ENCODE measurements at places on chromosomes 1 and 21. TPM values are rescaled to one million over a fixed set of nuclear protein-coding genes. Genes with fewer than 3 reads are reported as not detected.

- H3K27ac ChIP-seq = no peak overlapping the region
- H3K36me3 ChIP-seq = no peaks in the 10 kb centered on the region
- DNase-seq = no peak
- no peaks in the 10 kb centered on the region for H3K27me3 ChIP-seq
These were observed 115.5 kb upstream of the NCAM2 start for GRCh38 chr21:20882462-20883407.

- H3K27me3 ChIP-seq = no peaks in the 10 kb centered on the region
- no peak overlapping the region for H3K4me3 ChIP-seq
- no peaks in the 10 kb centered on the region for H3K36me3 ChIP-seq
- no peak overlapping the region for H3K27ac ChIP-seq
These were observed 23.0 kb downstream of the ARHGEF16 start for GRCh38 chr1:3477241-3477995.

DNA sequence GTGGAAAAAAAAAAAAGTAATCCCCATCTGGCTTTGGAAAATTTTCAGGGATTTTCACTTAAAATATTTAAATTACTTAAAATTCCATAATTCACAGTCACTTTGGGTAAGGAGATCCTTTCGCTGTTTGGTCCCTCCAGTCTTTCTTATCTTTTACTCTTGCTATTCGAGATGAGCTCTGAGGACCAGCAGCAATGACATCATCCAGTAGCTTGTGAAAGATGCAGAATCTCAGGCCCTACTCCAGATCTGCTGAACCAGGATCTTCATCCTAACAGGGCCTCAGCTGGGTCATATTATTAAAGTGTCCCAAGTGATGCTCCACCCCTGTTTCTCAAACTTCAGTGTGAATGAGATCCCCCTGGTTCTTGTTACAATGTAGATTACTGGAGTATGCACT, 46.9 kb upstream of the PLXNA2 start:
- H3K4me3 ChIP-seq = no peak overlapping the region
- no peak for DNase-seq
- H3K4me1 ChIP-seq = no peaks in the 10 kb centered on the region
- H3K36me3 ChIP-seq = no peaks in the 10 kb centered on the region

- DNase-seq = no peak
- peak overlapping the region; percentile 95 for H3K4me3 ChIP-seq
- peaks cover 2% of the 10 kb centered on the region for H3K27me3 ChIP-seq
- H3K4me1 ChIP-seq = peaks cover 58% of the 10 kb centered on the region
These were observed 2.2 kb downstream of the ELOA start for GRCh38 chr1:23745515-23745914.

GRCh38 chr1:44464361-44464760, 59.3 kb downstream of the RNF220 start:
- H3K27ac ChIP-seq = no peak overlapping the region
- DNase-seq = no peak
- peaks cover 16% of the 10 kb centered on the region for H3K27me3 ChIP-seq
- no peaks in the 10 kb centered on the region for H3K36me3 ChIP-seq
- H3K4me1 ChIP-seq = no peaks in the 10 kb centered on the region

DNA sequence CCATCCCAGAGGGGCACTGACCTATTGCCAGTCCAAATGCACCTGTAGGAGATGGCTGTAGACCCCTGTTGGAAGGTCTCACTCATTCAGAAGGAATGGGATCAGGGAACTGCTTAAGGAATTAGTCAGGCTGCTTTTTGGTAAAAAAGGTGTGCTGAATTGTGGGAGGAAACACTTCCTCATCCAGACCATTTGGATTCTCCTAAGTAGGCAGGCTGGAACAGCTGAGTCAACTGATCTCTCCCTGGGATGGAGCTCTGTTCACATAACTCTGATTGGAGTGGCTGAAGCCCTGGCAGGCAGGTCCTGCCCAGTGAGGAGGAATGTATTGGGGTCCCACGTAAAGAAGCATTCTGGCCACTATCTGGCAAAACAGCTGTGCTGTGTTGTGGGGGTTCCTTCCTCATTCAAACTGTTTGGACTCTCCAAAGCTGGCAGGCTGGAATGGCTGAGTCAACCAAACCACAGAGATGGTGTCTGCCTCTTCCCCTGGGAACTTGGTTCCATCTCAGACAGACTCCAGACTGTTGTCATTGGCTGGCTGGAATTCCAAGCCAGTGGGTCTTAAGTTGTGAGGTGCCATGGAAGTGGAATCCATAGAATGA, 70.7 kb upstream of the PDC start:
- no peak overlapping the region for H3K27ac ChIP-seq
- no peaks in the 10 kb centered on the region for H3K27me3 ChIP-seq
- DNase-seq = no peak

GRCh38 chr1:24636661-24637357, 6.3 kb upstream of the SRRM1 start:
- no peaks in the 10 kb centered on the region for H3K36me3 ChIP-seq
- no peak for DNase-seq
- peaks cover 6% of the 10 kb centered on the region for H3K27me3 ChIP-seq
- H3K27ac ChIP-seq = no peak overlapping the region

- no peaks in the 10 kb centered on the region for H3K27me3 ChIP-seq
- H3K36me3 ChIP-seq = peaks cover 49% of the 10 kb centered on the region
- peaks cover 9% of the 10 kb centered on the region for H3K4me1 ChIP-seq
- no peak overlapping the region for H3K27ac ChIP-seq
These were observed 36.0 kb downstream of the F5 start for GRCh38 chr1:169550294-169550693.

DNA sequence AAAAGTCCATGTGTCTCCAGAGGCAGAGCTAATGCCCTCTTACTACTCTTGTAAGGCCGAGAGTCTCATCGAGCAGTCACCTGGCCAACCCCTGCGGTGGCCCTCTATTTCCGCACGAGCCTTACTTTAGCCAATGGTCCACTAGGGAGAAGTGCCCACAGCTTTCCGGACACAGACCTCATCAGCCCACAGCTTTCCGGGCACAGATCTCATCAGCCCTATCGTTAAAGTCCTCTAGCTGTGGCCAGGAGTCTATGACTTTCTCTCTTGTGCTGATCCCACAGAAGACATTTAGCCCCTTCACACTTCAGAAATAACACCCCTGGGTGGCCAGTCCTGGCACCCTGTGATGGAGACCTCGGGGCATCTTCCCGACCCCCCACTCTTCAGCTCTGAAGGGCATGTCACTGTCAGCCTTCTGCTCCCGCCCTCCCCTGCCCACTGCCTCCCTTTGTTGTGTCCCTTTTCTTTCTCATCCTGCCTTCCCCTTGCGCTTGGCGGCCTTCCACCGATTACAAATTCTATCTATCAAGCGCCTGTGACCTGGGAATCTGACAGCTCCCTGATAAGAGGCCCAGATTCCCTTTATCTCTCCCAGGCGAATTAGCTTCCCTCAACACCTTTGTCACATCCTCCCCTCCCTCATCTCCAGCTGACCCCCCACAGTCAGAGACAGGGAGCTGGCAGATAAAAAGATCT, 161.0 kb downstream of the PLXNA2 start:
- no peak overlapping the region for H3K4me3 ChIP-seq
- no peaks in the 10 kb centered on the region for H3K36me3 ChIP-seq
- H3K27me3 ChIP-seq = peaks cover 2% of the 10 kb centered on the region
- peaks cover 19% of the 10 kb centered on the region for H3K4me1 ChIP-seq
- H3K27ac ChIP-seq = no peak overlapping the region

DNA sequence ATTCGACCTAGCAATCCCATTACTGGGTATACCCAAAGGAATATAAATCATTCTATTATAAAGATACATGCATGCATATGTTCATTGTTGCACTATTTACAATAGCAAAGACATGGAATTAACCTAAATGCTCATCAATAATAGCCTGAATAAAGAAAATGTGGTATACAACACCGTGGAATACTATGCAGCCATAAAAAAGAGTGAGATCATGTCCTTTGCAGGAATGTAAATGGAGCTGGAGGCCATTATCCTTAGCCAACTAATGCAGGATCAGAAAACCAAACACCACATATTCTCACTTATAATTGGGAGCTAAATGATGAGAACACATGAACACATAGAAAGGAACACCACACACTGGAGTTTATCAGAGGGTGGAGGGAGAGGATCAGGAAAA, 69.5 kb upstream of the TNR start:
- H3K4me3 ChIP-seq = no peak overlapping the region
- no peak for DNase-seq
- H3K36me3 ChIP-seq = no peaks in the 10 kb centered on the region
- no peaks in the 10 kb centered on the region for H3K4me1 ChIP-seq
- H3K27me3 ChIP-seq = peaks cover 4% of the 10 kb centered on the region

GRCh38 chr1:10663678-10664035, 132.8 kb downstream of the CASZ1 start:
- no peaks in the 10 kb centered on the region for H3K4me1 ChIP-seq
- no peak for DNase-seq
- no peaks in the 10 kb centered on the region for H3K27me3 ChIP-seq
- H3K36me3 ChIP-seq = no peaks in the 10 kb centered on the region
- H3K4me3 ChIP-seq = no peak overlapping the region

GRCh38 chr1:55234016-55234415, 18.9 kb upstream of the USP24 start:
- peaks cover 17% of the 10 kb centered on the region for H3K27me3 ChIP-seq
- no peak overlapping the region for H3K27ac ChIP-seq
- DNase-seq = no peak

DNA sequence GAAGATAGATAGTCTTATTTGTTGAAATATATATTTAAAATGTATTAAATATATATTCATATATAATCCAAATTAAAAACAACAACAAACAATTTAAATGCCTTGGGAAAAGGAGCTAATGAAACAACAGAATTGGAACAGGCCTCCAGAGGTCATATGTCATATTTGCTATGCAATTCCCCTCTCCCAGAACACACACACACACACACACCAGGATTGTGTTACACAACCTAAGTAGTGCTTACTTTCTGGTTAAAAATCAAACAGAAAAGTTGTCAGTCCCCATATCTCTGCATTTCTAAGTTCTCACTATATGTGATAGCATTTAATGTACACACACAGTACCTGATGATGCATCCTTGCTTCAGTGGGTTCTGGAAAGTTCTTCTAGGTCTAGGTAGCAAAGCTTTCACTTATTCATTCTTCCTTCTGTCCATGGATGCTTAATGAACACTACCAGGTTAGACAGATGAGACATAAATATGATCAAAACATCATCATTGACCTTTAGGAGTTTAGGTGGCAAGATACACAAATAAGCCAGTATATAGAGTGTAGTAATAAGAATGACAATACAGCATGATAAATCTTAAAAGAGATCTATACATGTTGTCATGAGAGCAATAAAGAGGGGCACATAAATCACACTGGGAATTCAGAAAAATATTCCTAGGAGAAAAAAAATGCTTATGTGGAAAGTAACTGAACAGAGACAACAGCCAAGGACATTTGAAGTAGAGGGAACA, 662.8 kb downstream of the PTPRC start:
- H3K27ac ChIP-seq = no peak overlapping the region
- H3K4me1 ChIP-seq = no peaks in the 10 kb centered on the region
- peaks cover 17% of the 10 kb centered on the region for H3K27me3 ChIP-seq
- H3K4me3 ChIP-seq = no peak overlapping the region
- DNase-seq = no peak

DNA sequence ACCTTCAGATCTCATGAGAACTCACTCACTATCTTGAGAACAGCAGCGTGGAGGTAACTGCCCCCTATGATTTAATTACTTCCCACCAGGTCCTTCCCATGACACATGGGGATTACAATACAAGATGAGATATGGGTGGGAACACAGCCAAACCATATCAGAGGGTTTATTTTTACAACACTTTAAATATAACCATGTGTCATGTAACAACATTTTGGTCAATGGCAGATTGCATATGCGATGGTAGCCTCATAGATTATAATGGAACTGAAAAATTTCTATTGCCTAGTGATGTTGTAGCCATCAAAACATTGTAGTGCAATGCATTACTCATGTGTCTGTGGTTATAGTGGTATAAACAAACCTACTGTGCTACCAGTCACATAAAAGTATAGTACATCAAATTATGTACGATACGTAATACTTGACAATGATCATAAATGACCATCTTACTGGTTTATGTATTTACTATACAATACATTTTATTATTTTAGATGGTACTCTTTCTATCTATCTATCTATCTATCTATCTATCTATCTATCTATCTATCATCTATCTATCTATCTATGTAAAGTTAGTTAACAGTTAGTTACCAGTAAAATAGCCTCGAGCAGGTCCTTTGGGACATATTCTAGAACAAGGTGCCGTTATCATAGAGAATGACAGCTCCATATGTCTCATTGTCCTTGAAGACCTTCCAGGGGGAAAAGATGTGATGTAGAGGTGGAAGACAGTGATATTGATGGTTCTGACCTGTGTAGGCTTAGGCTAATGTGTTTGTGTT, 12.6 kb upstream of the S100B start:
- H3K4me3 ChIP-seq = no peak overlapping the region
- H3K36me3 ChIP-seq = peaks cover 2% of the 10 kb centered on the region
- no peak overlapping the region for H3K27ac ChIP-seq
- H3K27me3 ChIP-seq = peaks cover 15% of the 10 kb centered on the region
- H3K4me1 ChIP-seq = peaks cover 13% of the 10 kb centered on the region

DNA sequence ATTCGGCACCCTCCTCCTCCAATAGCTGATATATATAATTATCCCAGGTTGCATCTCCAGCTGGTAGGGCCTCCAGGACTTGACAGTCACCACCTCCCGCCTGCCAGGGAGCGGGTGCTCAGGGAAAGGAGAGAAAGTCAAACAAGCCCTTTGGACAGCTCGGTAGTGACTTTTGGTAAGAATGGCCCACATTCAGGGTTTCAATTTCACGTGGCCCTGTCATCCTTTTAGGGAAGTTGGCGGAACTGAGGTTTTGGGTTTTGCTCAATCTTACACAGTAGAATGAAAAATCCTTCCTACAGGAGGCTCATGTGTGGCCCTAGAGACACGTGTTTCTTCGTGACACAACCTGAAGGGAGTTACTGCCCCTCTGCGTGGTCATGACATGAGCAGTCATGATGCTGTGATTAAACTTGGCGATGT, 44.2 kb downstream of the CAPN8 start:
- no peak overlapping the region for H3K4me3 ChIP-seq
- DNase-seq = no peak
- H3K27ac ChIP-seq = no peak overlapping the region
- no peaks in the 10 kb centered on the region for H3K4me1 ChIP-seq

DNA sequence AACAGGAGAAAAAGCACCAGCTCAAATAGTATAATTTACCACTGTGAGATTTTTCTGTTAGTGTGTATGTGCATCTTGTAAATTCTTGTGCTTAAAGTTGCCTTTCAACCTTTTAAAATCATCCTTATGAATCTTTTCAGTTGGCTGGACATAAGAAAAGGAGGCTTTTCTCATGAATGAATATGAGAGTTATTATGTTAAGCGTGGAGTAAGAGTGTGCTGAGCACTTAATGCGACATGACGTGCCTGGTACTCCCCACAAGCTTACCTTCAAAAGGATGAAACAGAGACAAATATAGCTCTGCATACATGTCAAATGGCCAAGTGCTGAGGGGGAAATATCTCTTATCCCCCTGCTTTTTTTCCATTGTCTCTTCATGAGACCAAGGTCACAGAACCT, 85.3 kb upstream of the ADGRL2 start:
- no peaks in the 10 kb centered on the region for H3K4me1 ChIP-seq
- no peak overlapping the region for H3K27ac ChIP-seq
- no peak overlapping the region for H3K4me3 ChIP-seq
- no peak for DNase-seq

- no peak overlapping the region for H3K4me3 ChIP-seq
- H3K4me1 ChIP-seq = peaks cover 10% of the 10 kb centered on the region
- H3K27me3 ChIP-seq = no peaks in the 10 kb centered on the region
- H3K27ac ChIP-seq = no peak overlapping the region
These were observed 11.0 kb upstream of the PGD start for GRCh38 chr1:10387677-10388386.

The FCRL2 gene
- not detected for total RNA-seq

The AMY1C gene
- total RNA-seq = not detected

The TNFAIP8L2 gene
- total RNA-seq = 38.0 TPM

The ARHGAP30 gene
- total RNA-seq = 149 TPM

The MFSD2A gene
- 56.2 TPM for total RNA-seq

The RGS1 gene
- 12.0 TPM for total RNA-seq

The RAB7B gene
- not detected for total RNA-seq

The ICOSLG gene
- 6.4 TPM for total RNA-seq

The DIO1 gene
- total RNA-seq = not detected

The FCRL1 gene
- not detected for total RNA-seq

The TINAGL1 gene
- total RNA-seq = not detected

The LCK gene
- total RNA-seq = 281 TPM
